ENCODE measurements at places on chromosomes 1 and 21. TPM values are rescaled to one million over a fixed set of nuclear protein-coding genes. Genes with fewer than 3 reads are reported as not detected.
A peak's percentile ranks its signal among the peaks of the same experiment; 100 is the strongest.

The DCST1 gene
- not detected for total RNA-seq

The PKLR gene
- total RNA-seq: 32.8 TPM

The SLAMF7 gene
- total RNA-seq: 0.86 TPM

The OVAAL gene
- not detected for total RNA-seq

The BCAN gene
- not detected for total RNA-seq

The GOLT1A gene
- 86.7 TPM for total RNA-seq

DNA sequence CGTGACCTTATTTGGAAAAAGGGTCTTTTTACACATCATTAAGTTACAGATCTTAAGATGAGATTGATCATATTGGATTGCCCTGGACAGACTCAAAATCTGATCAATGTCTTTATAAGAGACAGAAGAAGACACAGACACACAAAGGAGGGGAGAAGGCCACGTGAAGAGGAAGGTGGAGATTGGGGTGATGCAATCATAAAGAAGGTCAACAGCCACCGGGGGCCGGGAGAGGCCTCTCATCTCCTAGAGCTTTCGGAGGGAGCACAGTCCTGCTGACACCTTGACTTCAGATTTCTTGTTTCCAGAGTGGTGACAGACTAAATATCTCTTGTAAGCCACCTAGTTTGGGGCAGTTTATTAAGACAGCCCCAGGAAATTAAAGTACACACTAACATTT, 204.6 kb upstream of the CSF3R start:
- no peak overlapping the region for H3K27ac ChIP-seq
- H3K27me3 ChIP-seq: no peaks in the 10 kb centered on the region
- no peak overlapping the region for H3K4me3 ChIP-seq
- no peak for DNase-seq
- no peaks in the 10 kb centered on the region for H3K4me1 ChIP-seq
- H3K36me3 ChIP-seq: no peaks in the 10 kb centered on the region

- no peaks in the 10 kb centered on the region for H3K36me3 ChIP-seq
- H3K27ac ChIP-seq: no peak overlapping the region
- H3K4me3 ChIP-seq: no peak overlapping the region
Measured at GRCh38 chr1:44603718-44604117, 70.6 kb downstream of the TMEM53 start.

GRCh38 chr1:244732851-244733450, 80.0 kb downstream of the DESI2 start:
- H3K27me3 ChIP-seq: no peaks in the 10 kb centered on the region
- DNase-seq: no peak
- no peaks in the 10 kb centered on the region for H3K4me1 ChIP-seq
- H3K4me3 ChIP-seq: no peak overlapping the region
- H3K27ac ChIP-seq: no peak overlapping the region

DNA sequence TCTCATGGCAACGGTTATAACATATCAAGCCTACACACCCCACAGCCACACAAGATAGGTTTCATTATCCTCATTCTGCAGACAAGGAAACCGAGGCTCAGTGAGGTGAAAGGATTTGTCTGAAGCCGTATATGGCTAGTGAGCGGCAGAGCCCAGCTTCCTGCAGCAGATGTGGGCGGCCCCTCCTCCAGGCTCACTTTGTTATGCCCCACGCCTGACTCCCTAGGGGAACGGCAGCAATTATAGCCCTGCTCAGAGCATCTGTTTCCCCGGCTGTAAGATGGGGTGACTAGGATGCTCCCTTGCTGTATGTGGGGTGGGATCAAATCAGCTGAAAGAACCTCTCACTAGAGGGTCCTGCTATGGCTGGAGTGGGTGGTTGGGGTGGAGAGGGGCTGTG, 22.1 kb downstream of the GRHL3 start:
- H3K4me3 ChIP-seq: no peak overlapping the region
- no peak for DNase-seq
- H3K27ac ChIP-seq: no peak overlapping the region
- H3K27me3 ChIP-seq: no peaks in the 10 kb centered on the region
- H3K4me1 ChIP-seq: no peaks in the 10 kb centered on the region

GRCh38 chr1:50646526-50646925, 223.3 kb upstream of the DMRTA2 start:
- H3K4me3 ChIP-seq: no peak overlapping the region
- H3K27me3 ChIP-seq: no peaks in the 10 kb centered on the region
- no peaks in the 10 kb centered on the region for H3K4me1 ChIP-seq
- no peak for DNase-seq

DNA sequence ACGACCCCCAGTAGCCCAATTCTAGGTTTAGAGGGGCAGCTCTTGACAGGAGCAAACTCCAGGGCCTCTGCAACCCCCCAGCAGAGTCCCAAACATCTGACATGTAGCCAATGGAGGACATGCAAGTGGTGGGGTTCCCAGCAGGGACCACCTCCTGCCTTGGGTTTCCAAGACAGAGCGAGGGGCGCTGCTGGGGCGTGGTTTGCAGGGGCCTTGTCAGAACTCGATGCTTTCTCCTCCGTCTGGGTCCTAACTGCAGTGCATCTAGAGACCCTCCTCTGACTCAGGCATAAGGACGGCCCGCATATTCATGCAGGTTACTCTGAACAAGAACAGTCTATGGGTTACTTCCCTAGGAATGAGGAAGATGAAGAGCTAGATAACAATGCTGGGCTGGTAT, 17.2 kb downstream of the EPHX1 start:
- peak overlapping the region; percentile 13 for H3K27ac ChIP-seq
- no peak for DNase-seq
- H3K4me3 ChIP-seq: peak overlapping the region; percentile 24

GRCh38 chr1:10733474-10734366, 62.7 kb downstream of the CASZ1 start:
- H3K36me3 ChIP-seq: no peaks in the 10 kb centered on the region
- H3K27ac ChIP-seq: no peak overlapping the region
- no peaks in the 10 kb centered on the region for H3K27me3 ChIP-seq
- no peak overlapping the region for H3K4me3 ChIP-seq

- DNase-seq: no peak
- H3K36me3 ChIP-seq: no peaks in the 10 kb centered on the region
- peaks cover 24% of the 10 kb centered on the region for H3K4me1 ChIP-seq
- no peaks in the 10 kb centered on the region for H3K27me3 ChIP-seq
Measured at GRCh38 chr1:64983110-64983509, 16.8 kb upstream of the JAK1 start.

- no peak for DNase-seq
- no peaks in the 10 kb centered on the region for H3K27me3 ChIP-seq
- no peak overlapping the region for H3K27ac ChIP-seq
- no peaks in the 10 kb centered on the region for H3K36me3 ChIP-seq
Measured at GRCh38 chr1:207430602-207431001, 23.5 kb upstream of the CR2 start.

DNA sequence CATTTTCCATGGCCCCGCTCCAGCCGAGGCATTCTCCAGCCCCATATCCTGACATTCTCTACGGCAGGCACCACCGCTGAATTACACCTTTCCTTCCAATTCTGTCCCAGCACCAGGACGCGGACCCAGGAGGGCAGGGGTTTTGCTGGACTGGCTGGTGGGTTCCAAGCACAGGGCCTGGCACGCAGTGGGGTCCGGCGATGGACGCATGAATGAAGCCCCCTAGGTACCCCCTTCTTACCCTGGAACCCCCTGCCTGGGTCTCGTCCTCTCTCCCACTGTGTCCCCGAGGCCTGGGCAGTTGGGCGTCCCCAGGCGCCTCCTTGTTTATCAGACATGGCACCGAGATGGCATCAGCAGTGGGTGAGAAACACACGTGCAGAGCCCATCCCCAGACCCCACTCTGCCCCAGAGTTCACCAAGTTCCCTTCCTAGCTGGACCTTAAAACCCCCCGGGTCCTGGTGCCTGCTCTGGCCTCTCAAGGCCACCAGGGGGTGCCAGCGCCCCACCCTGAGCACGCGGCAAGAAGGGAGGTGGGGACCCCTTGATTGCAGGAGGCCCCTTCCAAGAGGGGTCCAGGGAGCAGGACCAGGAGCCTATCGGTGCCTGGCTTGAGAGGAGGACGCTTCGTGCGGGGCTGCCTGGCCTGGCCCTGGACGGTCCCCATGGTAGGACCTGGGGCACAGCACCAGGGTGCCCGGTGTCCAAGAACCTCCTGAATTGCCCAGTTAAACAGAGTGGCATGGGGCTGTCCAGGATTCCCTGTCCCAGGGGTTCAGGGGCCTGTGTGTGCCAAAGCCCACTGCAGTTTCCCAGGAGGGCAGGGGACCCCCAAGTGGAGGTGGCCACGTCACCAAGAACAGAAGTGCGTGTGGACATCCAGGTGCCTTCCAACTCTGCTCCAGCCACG, 46.1 kb downstream of the MEGF6 start:
- H3K4me3 ChIP-seq: no peak overlapping the region
- DNase-seq: no peak
- H3K27ac ChIP-seq: no peak overlapping the region
- no peaks in the 10 kb centered on the region for H3K4me1 ChIP-seq
- H3K36me3 ChIP-seq: no peaks in the 10 kb centered on the region

DNA sequence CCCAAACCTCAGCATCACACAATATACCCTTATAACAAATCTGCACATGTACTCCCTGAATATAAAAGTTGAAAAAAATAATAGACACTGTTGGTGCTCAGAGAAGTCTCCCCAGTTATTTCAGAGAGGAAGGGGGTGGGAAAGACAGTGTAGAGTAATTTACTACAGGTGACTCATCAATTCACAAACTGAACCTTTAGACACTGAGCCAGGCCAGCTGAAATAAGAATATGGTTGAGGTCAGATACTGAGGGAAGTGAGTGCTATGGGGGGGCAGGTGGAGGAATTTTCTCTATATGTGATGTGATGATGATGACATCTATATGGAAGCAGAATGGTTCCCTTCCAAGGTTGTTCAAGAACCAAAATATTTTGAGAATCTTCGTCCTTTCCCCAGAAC, 50.1 kb downstream of the MRPL39 start:
- no peaks in the 10 kb centered on the region for H3K36me3 ChIP-seq
- H3K4me3 ChIP-seq: no peak overlapping the region
- H3K4me1 ChIP-seq: no peaks in the 10 kb centered on the region
- DNase-seq: no peak
- no peak overlapping the region for H3K27ac ChIP-seq

GRCh38 chr21:33914188-33914587, 1.4 kb downstream of the ATP5PO start:
- no peak overlapping the region for H3K27ac ChIP-seq
- no peaks in the 10 kb centered on the region for H3K4me1 ChIP-seq
- no peak overlapping the region for H3K4me3 ChIP-seq
- H3K27me3 ChIP-seq: no peaks in the 10 kb centered on the region
- no peak for DNase-seq

- no peaks in the 10 kb centered on the region for H3K27me3 ChIP-seq
- H3K36me3 ChIP-seq: no peaks in the 10 kb centered on the region
- H3K27ac ChIP-seq: no peak overlapping the region
- no peak overlapping the region for H3K4me3 ChIP-seq
- H3K4me1 ChIP-seq: no peaks in the 10 kb centered on the region
Measured at GRCh38 chr1:65953170-65953569, 160.5 kb downstream of the PDE4B start.

GRCh38 chr1:116817582-116818064, 63.4 kb downstream of the CD2 start:
- no peaks in the 10 kb centered on the region for H3K4me1 ChIP-seq
- DNase-seq: no peak
- H3K27me3 ChIP-seq: no peaks in the 10 kb centered on the region
- no peaks in the 10 kb centered on the region for H3K36me3 ChIP-seq
- no peak overlapping the region for H3K27ac ChIP-seq

DNA sequence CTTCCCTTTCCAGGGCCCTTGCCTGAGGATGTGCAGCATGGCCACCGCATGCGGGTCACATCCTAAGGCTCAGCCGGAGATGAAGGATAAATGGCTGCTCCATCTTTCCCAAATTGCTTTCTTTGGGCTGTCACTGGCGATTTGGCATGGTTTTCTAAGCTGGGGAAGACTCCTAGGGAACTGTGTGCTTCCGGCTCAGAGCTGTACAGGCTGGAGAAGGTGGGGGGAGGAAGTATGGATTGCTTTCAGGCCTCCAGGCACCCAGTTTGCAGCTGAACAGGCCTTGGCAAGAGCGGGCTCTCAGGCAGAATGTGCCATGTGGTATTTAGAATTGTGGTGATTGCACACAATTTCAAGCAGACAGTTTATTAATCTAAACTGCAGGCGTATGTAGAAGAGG, 48.9 kb downstream of the TMEM53 start:
- H3K4me1 ChIP-seq: no peaks in the 10 kb centered on the region
- no peak overlapping the region for H3K4me3 ChIP-seq
- H3K36me3 ChIP-seq: no peaks in the 10 kb centered on the region
- DNase-seq: no peak
- no peak overlapping the region for H3K27ac ChIP-seq

- no peaks in the 10 kb centered on the region for H3K36me3 ChIP-seq
- H3K4me1 ChIP-seq: no peaks in the 10 kb centered on the region
- no peaks in the 10 kb centered on the region for H3K27me3 ChIP-seq
- H3K27ac ChIP-seq: no peak overlapping the region
- no peak overlapping the region for H3K4me3 ChIP-seq
Measured at GRCh38 chr1:228891272-228892034, 156.2 kb downstream of the RHOU start.

Data from right lobe of liver (tissue), 6 donors.